ENCODE measurements at places on chromosomes 7 and 10.

DNA sequence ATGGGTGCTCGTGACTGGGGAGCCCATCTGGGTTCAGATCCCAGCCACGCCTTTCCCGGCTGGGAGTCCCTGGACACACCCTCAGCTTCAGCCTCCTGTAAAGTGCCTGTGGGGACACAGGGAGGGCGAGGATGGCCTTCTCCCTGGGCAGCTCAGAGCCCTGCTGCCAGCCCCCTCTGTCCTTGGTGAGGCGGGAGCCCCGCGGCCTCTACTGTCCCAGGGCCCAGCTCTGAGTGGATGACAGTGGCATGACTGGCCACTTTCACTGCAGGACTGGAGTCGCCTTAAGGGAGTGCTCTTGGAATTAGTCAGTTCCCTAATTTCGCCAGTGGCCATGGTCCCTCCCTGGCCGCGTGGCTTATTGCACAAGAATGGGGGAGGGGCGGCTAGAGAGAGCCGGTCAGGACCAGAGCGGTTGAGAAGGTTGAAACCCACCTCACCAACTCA lies 4.6 kb downstream of the BRI3 start:
- no peak for DNase-seq

DNA sequence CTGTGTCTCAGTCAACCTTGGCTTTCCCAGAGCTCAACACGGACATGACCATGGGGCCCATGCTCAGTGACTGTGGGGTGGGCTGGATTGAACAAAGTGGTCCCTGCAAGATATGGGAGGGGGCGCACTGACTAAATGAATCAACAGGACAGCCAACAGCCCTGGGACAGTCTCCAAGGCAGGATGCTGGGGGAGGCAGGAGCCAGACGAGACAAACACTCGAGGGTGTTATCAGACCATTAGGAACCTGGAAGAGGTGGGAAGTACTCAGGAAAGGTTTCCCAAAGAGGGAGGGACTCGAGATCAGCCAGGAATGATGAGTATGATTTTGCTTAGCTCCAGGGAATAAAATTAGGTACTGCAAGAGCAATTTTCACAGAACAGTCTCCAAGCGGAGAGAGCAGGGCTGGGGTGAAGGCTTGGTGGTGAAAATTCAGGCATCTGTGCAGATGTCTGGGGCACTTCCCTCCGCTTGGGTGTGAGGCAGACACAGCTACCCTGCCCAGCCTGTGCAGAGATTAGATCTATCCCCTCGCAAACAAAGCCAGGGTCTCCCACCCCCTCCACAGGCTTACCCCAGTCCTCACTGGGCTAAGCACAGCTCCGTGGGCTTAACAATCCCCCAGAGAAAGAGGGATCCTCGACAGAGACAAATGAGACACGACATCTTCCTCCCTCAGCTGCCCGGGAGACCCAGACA lies 261.1 kb upstream of the ZMIZ1 start:
- no peak for DNase-seq

DNA sequence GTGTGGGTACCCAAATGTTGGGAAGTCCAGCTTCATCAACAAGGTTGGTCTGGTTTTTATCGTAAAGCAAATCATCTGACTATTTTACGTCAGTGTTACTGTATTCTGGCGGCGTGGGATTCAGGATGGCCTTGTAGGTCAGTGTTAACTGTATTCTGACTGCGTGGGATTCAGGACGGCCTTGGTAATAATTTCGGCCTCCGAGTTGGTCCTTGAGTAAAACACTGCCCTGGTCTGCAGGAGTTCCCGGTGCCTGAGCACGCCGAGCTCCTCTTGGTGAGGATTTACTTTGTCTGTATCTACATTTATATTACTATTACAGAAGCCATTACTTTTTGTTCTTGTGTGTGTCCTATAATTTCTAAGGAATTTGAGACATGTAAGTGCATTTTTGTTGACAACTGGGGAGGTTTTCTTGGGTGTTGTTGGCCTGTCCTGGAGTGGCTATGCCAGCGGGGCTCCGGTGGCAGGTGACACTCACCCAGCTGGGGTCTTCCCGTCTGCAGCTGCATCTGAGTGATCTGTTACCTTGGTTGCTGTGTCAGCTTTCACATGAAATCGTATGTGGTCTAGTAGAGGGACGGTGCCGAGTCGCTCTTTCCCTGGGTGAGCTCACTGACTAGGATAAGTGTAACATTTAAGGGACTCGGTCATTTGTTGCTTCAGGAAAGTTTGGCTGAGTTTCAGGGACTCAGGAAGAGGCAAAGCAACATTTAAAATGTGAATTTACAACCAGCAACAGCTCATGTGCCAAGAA lies 9.2 kb downstream of the GTPBP4 start:
- DNase-seq, result no peak

GRCh38 chr10:110786172-110786571 lies 85.6 kb upstream of the PDCD4 start:
- DNase-seq, result no peak

DNA sequence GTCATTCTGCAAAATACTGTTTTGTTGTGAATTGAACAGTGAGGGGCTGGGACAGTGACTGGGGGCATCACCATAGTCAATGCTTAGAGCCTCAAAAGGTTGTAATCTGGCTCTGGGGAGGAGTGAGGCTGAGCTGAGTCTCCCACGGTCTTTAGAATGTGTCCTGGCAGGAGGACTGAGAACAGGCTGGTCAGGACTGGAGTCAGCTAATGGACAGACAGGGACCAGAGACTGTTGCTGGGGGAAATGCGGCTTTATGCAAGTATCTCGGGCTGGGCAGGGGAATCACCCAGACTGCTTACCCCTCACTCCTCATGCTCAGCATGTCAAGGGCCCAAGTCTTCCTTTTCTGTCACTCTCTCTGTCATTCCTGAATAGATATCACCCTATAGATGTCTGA lies 346.5 kb downstream of the TYW1 start:
- no peak for DNase-seq

DNA sequence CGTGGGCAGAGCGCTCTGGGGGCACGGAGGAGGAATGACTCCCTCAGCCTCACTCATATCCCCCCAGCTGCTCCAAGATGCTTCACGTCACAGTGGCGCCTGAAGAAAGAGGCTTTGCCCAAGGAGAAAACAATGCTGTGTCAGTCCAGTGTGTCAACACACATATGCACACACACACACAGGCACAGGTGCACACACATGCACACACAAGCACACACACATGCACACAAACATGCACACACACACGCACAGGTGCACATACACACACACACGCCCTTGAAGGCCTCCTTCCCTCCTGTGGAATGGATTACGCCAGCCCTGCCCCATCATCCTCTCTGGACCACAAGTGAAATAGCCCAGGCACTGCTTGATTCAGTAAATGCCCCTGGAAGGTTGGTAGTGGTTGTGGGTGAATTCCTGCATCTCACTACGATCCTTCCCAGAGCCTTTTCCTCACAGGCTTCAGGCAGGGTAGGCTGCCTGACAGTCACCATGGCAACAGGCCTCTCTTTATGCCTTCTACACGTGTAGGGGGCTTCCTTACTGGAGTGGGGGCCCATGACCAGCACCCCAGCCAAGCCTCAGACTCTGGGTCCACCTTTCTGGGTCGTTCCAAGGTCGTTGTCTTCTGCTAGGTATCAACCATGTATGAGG lies 371.5 kb upstream of the PODXL start:
- no peak for DNase-seq

DNA sequence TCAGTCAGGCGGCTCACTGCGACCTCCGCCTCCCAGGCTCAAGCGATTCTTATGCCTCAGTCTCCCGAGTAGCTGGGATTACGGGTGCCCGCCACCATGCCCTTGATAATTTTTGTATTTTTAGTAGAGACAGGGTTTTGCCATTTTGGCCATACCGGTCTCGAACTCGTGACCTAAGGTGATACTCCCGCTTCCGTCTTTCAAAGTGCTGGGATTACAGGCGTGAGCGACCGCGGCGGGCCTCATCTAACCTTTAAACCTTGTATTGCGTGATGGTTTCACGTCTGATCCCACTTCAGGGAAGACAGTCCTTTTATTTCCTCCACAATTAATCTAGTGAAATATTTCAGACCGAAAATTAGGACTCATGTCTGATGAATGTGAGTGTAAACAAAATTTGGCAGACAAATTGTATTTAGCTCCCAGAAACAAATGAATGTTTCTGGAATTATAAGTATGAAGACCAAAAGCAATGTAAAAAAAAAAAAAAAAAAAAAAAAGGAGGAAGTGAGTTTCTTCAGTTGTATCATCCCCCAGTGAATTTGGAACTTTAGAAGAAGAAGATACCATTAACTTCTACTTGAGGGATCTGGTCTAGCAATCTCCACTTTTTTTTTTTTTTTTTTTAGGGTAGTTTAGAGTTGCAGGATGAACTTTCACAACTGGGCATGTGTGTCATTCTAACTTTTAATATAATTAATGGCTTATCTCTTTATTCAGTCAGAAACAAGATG lies 1.6 kb downstream of the NUP42 start:
- DNase-seq, result no peak

GRCh38 chr10:57864765-57865680 lies 402.7 kb downstream of the IPMK start:
- DNase-seq, result no peak

- no peak for DNase-seq
Observed at GRCh38 chr7:93258661-93259060, 26.5 kb downstream of the VPS50 start.

- no peak for DNase-seq
Observed at GRCh38 chr10:124119946-124120345, 26.5 kb upstream of the CHST15 start.

- no peak for DNase-seq
Observed at GRCh38 chr10:58820386-58820785, 307.7 kb downstream of the BICC1 start.

GRCh38 chr10:98172073-98172472 lies 37.6 kb downstream of the R3HCC1L start:
- DNase-seq, result no peak

- peak; percentile 70 for DNase-seq
Observed at GRCh38 chr7:45136106-45137060, 21.2 kb upstream of the RAMP3 start.

- DNase-seq, result peak; percentile 17
Observed at GRCh38 chr10:68348265-68348741, 15.6 kb upstream of the PBLD start.

- DNase-seq, result no peak
Observed at GRCh38 chr7:35495377-35495776, 199.6 kb downstream of the HERPUD2 start.

DNA sequence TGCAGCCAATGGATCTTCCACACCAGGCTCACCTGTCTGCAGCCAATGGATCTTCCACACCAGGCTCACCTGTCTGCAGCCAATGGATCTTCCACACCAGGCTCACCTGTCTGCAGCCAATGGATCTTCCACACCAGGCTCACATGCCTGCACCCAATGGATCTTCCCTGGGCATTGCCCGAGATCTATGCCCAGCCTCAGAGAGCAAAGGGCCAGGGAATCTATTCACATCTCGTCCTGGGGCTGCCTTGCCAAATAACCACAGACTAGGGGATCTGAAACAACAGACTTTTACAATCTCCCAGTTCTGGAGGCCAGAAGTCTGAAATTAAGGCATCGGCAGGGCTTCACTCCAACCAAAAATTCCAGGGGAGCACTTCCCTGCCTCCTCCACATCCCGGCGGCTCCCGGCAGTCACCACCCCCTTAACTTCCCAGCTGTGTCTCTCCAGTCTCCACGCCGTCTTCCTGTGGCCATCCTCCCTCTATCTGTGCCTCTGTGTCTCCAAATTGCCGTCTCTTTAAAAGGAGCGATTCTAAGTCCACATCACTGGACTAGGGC lies 92.4 kb upstream of the PPP2R2D start:
- DNase-seq, result no peak

DNA sequence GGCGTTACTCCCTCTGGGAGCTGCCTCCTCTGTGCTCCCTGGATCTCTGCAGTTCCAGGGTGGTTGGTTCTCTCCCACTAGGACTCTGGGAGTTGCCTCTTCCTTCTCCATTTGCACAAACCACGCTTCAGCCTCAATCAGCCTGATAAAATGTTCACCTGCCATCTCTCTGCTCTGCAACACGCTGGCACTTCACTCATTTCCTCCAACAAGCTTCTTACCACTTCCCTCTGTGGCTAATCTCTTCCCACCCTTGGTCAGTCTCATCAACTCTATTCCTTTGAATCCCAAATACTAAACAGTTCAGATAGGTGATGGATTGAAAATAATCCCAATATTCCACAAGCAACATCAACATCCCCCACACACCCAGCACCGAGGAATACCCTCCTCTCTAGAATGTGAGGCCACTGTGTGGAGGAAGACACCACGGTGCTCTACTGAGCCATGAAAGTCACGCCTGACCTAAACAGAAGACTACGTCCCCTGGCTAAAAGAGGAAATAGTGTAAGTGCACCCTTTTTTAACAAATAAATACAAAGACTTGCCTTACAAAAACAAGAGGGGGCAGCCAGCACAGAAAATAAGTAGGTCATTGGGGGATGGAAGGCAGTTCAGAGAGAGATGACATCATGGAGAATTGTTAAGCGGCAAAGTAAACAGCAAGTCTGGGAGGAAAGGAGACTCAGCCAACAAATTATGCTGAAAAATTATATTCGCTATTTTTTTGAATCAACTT lies 1.9 kb upstream of the FAM170B start:
- DNase-seq, result no peak

GRCh38 chr7:3439333-3440030 lies 138.4 kb downstream of the SDK1 start:
- no peak for DNase-seq

DNA sequence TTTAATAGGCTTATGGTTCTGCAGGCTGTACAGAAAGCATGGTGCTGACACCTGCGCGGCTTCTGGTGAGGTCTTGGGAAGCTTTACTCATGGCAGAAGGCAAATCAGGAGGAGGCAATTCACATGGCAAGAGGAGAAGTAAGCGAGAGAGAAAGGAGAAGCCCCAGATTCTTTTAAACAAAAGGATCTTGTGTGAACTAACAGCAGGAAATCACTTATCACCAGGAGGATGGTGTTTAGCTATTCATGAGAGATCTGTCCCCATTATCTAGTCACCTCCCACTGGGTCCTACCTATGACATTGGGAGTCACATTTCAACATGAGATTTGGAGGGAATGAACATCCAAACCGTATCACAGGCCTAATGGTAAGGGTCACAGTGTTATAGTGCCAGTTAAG lies 678.0 kb upstream of the KCND2 start:
- DNase-seq, result no peak

DNA sequence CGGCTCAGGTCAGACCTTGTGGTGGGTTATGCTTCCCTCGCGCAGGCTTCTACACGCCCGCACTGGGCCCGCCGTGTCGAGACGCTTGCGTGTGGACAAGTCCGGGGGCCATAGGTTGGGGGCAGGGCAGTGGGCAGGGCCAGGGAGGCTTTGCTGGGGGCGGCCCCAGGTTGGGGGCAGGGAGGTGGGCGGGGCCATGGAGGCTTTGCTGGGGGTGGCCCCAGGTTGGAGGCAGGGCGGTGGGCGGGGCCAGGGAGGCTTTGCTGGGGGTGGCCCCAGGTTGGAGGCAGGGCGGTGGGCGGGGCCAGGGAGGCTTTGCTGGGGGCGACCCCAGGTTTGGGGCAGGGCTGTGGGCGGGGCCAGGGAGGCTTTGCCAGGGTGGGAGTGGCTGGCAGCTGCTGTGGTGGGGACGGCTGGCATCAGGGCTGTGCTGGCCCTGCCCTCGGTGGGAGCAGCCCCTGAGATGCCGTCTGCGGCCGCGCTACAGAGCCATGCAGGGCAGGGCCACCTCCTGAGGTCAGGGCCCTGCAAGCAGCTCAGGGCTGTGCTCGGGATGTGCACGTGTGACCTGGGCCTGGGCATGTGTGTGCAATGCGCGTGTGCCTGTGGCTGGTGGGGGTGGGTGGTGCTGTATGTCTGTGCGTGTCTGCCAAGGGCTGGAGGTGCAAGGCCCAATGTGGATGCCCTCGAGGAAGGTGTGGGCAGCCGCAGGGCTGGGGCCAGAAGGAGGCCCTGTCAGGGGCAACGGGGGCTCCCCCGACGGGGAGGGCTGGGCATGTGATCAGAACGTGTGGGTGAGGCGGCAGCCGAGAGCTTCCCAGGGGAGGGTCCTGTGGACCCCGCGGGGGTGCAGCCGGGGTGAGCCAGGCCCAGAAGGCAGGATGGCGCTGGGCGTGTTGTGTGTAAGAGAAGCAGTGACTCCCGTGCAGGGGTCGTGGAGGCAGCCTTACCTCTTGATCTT lies 72.5 kb upstream of the NKX6-2 start:
- no peak for DNase-seq
